ENCODE measurements at places on chromosomes 2 and 18.

DNA sequence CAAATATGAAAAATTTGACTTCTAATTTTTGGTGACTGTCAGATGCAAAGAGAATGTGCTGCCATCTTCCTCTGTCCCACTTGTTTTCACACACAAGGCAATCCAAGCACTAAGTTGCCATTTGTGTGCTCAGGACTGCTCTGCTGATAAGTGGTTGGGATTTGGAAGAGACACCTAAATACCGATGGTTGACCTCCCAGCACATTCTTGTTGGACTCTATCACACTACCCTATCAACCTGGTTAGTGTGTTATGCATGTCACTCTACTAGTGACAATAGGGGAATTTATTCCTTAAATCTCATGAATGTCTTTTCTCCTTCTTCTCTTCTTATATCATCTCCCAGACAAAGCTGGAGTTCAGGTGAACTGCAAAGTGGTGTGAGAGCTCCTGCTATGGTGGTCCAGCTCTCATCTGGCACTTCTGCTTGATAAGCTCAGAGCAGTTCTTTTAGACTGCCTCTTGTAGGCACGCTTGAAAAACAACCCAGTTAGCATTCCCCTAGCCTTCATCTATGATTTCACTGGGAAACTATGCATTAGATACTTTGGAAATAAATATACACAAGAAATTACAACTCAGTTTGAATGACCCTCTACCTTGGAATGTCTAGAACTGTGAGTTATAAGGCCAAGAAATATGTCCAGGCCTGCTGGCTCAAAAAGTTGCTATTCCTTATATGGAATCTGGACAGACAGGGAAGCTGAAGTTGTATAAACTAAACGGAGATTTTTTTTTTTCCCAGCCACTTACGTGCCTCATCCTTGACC lies 404.8 kb downstream of the MEIS1 start:
- no peak for DNase-seq

DNA sequence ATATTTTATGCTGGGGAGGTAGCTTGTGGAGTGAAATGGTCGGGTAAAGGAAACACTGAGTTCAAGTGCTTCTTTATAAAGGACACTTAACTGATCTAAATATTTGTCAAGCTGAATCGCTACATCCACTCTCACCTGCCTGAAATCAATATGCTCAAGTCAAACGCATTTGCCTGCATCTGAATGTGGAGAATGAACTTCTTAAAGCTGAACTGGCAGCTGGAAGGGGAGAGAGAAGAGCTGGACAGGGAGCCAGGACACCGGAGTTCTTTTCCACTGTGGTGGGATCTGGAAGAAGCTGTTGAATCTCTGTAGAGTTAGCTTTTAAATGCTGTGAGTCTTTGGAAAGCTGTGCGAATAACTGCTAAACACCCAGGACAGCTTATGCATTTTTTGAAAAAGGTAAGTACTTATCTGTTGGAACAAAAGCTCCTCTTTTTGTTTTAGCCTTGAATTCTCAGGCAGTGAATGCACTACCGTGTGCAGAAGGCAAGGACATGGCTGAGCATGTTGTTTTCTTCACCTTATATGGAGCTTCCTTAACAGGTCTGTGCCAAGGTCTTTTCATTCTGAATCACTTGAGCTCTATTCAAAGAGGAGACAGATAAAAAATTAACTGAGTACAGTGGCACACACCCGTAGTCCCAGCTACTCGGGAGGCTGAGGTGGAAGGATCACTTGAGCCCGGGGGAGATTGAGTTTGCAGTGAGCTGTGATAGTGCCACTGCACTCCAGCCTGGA lies 74.2 kb upstream of the KLF7 start:
- DNase-seq, result no peak

DNA sequence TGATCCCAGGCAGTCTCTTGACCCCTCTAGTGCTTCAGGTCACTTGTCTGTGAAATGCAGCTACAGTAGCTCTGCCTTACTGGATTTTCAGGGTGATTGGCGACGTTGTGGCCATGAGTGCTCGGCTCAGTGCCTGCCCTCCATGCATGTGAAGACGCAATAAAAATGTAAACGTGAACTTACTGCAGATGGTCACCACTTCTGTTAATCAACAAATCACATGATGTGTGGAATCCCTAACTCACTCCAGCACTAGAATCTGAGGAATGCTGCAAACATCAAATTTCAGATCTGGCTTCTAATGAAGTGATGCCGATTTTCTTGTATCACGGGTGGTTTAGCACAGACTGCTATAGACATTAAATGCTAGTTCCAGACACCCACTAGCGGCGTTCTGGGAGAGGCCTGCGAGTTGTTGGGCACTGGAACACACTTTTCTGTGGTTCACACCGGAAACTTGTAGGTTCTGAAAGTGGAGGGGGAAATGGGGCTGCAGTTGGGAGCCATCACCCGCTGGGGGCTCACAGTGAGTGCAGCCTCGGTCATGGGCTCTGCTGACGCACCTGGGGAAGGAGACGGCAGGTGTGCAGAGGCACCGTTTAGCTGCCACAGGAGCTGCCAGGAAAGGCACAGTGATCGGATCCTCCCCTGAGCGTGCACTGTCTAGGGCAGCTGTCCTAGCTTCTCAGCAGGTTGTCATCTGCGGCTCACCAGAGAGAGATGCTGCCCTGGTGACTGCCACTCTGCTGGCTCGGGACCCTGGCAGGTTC lies 6.5 kb downstream of the CNDP1 start:
- no peak for DNase-seq

DNA sequence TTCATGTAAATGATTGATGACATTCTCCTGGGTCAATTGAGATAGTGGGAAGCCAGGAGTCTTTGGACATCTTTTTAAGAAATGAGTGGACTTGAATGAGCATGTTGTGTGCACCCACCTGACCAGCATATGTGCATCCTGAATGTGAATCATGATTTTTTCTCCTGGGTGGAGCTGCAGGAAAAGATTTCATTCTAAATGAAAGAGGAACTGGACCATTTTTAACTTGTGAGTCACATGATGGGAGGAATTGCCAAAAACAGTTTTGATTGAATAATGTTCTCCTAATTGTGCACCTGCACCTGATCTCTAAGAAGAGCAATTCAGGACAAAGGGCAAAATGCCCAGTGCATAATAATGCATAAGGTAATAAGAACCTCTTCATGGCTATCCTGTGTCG lies 32.3 kb downstream of the COPS8 start:
- DNase-seq, result no peak

DNA sequence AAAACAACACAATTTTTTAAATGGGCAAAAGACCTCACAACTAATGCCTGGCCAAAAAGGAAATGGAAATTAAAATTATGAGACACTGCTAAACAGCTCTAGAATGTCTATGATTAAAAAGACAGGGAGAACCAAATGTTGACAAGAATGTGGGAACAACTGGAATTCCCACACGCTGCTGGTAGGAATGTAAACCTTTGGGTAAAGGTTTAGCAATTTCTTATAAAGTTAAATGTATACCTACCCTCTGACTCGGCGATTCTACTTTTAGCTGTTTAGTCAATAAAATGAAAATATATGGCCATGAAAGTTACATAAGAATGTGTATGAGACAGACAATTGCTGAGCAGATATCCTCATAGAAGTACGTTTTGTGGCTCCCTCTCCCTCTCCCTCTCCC lies 60.9 kb downstream of the ATF2 start:
- DNase-seq, result no peak

GRCh38 chr2:209512971-209513370 lies 89.1 kb downstream of the MAP2 start:
- DNase-seq, result no peak

GRCh38 chr2:137383391-137383790 lies 580.9 kb upstream of the HNMT start:
- DNase-seq, result no peak

GRCh38 chr2:108813732-108814131 lies 27.2 kb downstream of the CCDC138 start:
- DNase-seq, result no peak

DNA sequence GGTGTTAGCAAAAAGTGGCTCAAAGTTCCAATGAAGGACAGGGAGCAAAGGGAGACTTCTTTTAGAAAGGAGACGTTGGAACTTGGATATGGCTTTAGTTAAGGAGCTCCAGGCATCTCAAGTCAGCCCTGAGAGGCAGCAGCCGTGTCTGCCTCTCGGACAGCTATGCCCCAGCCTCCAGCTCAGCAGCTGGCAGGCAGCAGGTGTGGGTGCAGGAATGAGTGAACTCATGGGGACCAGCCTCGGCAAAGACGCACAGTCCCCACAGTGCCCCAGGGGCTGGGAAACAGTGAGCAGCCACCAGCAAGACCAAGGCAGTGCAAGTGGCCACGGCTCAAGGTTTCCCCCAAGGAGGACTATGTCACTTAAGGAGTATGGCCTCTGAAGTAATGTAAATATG lies 1.6 kb upstream of the LRRFIP1 start:
- no peak for DNase-seq

DNA sequence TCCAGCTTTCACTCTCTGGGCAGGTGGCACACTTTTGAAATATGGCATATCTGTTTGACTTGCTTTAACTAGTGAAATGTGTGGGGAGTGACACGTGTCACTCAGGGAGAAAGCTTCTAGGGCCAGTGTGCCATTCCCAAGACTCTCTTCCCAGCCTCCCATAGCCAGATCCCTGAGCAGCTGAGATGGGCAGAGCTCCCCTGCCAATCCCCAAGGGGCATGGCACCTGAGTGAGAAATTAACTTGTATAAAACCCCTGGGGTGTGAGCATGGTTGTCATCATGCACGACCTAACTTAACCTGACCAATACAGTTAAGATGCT lies 39.0 kb upstream of the MARCO start:
- no peak for DNase-seq

DNA sequence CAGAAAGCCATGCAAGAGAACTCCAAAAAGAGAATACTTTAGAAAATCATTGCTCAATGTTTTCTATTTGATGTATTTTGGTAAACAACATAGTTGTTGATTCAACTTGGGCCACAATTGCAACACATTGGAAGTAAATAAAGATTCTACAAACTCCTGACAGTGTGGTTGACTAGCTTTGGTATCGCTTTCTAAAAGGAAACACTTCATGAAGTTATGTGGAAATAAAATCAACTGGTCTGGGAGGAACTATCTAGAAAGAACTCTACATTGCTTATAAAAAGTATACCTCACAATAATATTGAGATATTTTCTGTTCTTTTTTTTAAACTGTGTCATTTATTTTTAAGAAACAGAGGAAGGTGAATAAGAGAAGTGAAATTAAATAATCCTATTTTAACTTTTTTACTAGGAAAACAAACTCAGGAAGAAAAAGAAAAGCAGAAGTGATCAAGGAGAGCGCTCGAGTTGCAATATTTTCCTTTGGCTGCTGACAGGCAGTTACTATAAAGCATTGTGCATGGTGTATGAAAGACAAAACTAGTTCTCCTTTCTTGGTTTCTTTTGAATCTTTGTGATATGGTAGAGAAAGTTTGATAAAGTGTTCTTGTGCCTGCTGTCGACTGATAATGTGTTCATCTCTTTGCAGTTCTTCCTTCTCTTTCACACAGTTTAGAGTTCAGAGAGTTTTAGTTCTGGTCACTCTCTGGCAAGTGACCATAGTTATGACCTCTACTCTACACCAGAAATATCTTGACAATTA lies 3.0 kb downstream of the DHRS9 start:
- DNase-seq, result no peak

DNA sequence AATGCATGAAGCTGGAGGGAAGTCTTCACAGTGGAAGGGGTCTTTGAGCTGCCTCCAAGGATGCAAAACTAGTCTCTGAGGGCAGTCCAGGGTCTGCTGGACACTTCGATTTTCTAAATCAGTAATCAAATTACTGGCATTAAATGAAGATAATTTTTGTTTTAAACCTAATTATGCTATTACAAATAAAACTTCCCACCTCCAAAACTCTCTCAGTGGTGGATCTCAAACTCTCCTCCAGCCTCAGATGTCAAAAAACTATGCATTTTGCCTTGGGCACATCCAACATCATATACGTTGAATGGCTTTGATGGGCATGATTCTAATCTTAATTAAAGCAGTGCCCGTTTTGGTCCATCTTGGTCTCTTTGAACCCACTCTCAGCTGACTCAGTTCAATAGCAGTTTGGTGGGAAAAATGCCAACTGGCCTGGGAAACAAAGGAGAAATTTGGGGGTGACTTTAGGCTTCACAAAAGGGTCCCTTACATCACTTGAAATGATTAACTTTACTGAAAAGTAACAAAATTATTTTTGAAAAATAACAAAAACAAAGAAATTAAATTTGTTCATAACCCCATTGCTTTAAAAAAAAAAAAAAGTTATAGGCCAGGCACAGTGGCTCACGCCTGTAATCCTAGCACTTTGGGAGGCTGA lies 5.9 kb upstream of the MYCN start:
- no peak for DNase-seq

DNA sequence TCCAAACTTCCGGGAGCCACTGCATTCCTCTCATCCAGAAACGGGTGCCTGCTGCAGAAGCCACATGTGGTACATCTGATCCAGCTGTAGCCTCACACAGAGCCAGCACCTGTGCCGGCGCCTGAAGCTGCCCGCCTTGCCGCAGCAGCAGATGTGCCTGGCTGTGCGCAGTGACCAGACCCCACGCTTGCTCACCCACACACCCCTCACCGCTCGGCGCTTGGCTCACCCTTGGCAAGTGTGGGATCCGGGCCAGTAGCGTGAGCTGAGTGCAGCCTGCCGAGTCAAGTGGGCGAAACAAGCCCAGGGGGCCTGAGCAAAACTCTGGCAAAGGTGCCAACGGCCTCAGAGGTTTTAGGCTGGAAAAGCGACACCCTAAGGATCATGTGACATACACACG lies 220.1 kb upstream of the TMEFF2 start:
- DNase-seq, result no peak

- no peak for DNase-seq
Measured at GRCh38 chr2:176733698-176734430, 464.6 kb downstream of the MTX2 start.

GRCh38 chr2:201258666-201259615 lies 1.4 kb upstream of the CASP8 start:
- DNase-seq, result no peak

DNA sequence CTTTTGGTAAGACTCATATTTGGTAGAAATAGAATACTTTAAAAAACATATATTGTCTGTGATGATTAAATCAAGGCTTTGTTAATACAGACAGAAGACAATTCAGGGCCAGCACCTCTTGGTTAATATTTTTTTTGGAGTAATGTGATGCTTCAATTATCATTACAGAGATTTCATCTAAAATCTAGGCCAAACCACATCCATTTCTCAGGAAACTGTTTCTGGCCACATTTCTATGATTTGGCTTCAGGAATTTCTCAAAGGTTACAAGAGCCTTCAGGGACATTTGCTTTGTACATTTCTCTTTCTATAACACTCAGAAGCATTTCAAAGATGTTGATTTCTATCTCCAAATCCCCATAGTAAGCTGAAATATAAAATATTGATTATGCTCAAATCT lies 614.9 kb downstream of the LRP1B start:
- DNase-seq, result no peak

- no peak for DNase-seq
Measured at GRCh38 chr2:232459419-232460035, 3.6 kb downstream of the ALPI start.

GRCh38 chr2:64007924-64008323 lies 11.3 kb downstream of the VPS54 start:
- DNase-seq, result no peak

DNA sequence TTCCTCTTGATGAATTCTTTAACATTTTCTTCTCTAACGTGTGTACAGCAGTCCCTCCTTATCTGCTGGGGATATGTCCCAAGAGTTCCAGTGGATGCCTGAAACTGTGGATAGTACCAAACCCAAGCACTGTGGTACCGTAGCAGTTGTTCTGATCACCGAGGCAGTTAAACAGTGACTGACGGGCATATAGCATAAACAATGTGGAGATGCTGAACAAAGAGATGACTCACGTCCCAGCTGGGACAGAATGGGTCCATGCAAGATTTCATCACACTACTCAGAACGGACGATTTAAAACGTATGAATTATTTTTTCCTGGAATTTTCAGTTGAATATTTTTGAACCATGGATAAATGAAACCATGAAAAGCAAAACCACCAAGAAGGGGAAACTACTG lies 54.5 kb upstream of the SPAG16 start:
- no peak for DNase-seq
